ENCODE measurements at places on chromosomes 3 and 15.

DNA sequence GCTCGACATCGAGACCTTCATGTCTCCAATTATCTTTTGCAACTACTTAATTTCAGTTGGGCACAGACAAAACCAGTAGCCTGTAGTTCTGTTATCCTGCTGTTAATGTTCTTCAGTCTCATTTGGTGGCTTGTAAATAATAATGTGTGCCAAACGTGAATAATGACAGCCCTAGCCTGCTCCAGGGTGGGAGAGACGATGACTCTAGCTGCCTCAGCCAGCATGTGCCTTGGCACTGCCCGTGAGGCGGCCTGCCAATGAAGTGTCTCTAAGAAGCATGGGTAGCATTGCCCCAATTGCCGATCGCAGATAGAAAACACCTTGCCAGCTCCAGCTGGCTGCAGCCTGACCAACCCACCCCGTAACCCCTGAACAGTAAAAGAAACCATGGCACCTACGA, 58.8 kb downstream of the ASB7 start:
- no peak for DNase-seq

- no peak for DNase-seq
Measured at GRCh38 chr3:177574222-177574856, 377.1 kb upstream of the TBL1XR1 start.

GRCh38 chr3:136624371-136624770, 127.8 kb downstream of the STAG1 start:
- no peak for DNase-seq

- no peak for DNase-seq
Measured at GRCh38 chr3:53166206-53166605, 5.2 kb downstream of the PRKCD start.

GRCh38 chr3:41222501-41222900, 23.2 kb downstream of the CTNNB1 start:
- no peak for DNase-seq

DNA sequence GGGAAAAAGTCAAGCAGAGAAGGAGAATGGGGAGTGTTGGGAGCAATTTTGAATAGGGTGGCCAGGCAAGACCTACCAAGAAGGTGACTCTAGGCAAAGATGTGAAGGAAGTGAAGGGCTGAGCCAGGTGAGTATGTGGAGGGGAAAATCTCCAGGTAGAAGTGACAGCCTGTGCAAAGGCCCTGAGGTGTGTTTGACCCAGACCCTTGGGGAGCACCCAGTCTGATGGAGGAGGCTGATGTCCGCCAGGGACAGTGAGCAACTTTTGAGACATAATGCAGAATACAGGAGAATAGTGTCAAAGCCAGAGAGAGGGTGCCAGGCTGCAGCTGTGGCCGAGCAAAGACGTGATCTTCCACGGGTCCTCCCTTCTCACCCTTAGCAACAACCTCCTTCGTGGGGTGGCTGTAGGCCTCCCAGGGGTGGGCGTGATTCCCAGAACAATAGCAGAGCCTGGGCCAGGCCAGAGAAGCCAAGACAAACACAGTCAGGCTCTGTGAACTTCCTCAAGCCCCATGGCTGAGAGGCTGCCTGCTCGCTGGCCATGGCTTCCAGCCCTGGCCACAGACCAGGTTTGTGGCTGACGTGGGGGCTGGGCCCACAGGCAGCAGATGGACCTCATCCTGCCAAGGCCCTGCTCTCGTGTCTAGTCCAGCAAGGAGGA, 58.1 kb downstream of the SLC6A6 start:
- no peak for DNase-seq

- no peak for DNase-seq
Measured at GRCh38 chr3:152460936-152461335, 192.2 kb downstream of the MBNL1 start.

DNA sequence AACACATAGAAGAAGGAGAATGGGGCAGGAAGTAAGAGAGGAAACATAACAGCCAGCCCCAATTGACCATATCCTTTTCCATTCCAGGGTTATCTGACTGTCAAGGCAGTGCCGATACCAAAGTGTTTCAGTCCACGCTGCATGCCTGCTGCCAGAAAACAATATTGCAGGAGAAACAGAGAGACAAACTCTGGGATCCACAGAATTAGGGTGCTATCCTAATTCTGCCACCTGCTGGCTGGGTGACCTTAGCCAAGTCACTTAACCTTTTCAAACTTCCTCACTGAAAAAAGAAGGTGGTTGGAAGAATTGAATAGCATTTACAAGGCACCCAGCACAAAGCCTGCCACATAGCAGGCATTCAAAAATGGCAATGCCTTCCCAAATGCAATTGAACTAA, 32.0 kb downstream of the GLB1 start:
- no peak for DNase-seq

DNA sequence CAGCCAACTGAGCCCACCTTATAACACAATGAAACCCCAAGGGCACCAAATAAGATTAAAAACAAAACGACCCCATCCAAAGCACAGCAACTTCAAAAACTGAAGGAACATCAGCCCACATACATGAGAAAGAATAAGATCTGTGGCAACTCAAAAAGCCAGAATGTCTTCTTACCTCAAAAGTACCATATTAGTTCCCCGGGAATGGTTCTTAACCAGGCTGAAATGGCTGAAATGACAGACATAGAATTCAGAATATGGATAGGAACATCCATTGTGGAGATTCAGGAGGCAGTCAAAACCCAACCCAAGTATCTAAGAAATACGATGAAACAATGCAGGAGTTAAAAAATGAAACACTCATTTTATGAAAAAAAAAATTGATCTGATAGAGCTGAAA, 222.3 kb downstream of the SCAPER start:
- DNase-seq = no peak

- DNase-seq = no peak
Measured at GRCh38 chr3:132265028-132265427, 52.2 kb upstream of the ACP3 start.

GRCh38 chr3:153146191-153147053, 15.6 kb upstream of the RAP2B start:
- DNase-seq = no peak

GRCh38 chr3:116291141-116291540, 154.1 kb downstream of the LSAMP start:
- no peak for DNase-seq

DNA sequence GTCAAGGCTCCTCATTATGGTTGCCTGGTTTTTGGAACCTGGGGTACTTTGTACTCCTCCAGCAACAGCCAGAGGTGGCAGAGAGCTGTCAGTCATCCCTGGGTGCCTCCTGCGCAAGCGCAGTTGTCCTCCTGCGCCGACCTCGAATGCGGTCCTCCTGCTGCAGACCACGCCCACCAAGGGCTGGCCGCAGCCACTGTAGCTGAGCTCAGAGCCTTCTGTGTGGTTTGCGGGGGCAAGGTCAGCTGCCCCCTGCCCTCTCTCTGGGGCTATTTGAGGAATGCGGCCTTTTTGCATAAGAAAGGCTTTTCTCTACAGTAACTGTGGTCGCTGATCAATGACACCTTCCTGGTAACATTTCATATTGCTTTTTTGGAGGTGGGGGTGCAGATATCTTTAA, 131.3 kb upstream of the SNRPN start:
- no peak for DNase-seq

DNA sequence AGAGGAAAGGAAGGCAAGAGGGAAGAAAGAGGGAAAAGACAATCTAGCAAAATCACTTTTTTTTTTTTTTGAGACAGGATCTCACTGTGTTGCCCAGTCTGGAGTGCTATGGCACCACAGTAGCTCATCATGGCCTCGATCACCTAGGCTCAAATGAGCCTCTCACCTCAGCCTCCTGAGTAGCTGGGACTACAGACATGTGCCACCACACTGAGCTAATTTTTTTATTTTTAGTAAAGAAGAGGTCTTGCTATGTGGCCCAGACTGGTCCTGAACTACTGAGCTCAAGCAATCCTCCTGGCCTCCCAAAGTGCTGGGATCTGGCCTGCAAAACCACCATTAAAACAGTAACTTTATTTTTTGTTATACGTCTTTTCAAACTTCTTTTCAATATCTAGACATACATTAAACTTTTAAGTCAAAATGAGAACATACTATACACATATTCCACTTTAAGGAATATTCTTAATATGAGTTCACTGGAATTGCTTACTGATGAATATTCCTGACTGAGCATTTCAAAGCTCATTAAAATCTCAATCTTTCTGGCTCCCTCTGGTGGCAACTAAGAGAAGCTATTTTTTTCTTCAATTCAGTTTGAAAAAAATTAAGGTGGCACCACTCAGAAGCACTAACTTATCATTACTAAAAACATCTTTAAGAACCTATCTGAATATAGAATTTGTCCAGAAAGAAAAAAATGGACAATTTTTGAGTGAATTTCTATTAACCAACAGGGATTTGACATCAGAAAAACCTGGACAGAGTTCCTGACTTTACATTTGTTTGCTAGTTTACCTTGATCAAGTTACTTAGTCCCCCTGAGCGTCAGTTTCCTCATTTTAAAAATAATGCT, 40.9 kb downstream of the UACA start:
- DNase-seq = no peak

GRCh38 chr15:43215961-43216360, 4.9 kb downstream of the EPB42 start:
- DNase-seq = no peak

DNA sequence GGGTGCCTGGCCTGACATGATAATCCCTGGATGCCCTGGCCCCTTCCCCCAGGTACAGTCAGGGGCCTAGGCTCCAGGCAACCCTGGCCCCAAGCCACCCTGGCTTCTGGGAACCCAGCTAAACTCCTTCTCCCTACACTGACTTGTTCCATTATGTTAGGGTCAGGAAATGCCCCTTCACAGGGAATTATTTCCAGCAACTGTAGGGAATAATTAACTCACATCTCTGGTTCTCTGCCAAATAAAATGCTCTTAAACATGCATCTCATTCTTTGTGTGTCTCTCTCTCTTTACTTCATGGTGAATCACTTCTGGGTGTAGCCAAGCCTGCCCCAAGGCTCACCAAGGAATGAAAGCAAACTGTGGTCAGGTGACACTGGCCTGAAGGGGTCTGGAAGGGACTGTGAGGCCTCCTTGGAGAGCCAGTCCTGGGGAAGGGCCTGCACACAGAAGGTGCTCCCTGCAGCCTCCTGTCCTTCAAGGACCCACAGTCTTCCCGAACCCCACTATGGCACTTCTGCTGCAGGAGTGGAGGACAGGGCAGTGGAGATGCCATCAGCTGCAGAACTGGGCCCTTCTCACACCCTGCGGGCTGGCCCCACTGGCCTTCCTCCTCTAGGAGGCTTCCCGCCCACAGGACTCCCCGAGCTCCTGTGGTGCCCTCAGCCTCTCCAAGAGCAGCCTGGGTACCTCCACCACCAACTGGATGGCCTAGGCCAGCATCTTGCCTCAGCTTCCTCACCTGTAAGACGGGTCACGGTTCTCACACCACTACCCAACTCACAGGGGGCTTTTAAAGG, 17.6 kb downstream of the TKT start:
- no peak for DNase-seq

DNA sequence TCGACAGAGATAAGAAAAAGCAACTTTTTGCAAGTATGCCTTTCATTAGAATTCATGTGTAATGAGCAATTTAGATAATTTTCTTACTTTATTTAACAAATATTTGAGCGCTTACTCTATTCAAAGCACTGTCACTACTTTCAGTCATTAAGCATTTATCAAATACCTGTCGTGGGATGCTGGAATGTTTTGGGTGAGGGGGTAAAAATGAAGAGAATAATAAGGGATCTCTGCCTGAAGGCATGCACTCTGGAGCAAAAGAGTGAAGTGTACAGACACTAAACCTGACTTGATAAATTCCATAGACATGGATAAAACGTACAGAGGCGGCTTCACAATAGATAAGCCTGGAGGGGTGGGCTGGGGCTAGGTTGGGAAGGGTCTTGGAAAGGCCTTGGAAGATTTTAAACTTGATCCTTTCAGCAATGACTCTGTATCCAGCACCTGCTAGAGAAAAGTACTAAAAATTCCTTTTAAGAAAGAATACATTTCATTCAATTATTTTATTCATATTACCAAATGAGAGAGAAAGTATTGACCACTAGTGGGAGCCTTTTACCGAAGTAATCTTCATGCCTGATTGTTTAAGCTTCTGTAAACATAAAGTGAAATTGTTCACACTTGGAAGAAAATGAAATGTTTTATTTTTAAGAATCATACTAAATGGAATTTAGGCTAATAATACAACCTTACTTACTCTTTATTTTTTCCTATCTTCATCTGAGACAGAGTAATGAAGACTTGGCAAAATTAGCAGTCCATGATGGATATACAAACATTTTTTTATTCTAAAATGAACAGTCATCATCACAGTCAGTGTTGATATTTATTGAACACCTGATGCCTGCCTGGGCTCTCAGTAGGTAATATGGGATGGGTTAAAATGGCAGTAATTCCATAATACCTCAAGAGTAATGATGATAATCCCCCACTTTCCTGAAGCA, 113.2 kb downstream of the PPP2R3A start:
- no peak for DNase-seq

DNA sequence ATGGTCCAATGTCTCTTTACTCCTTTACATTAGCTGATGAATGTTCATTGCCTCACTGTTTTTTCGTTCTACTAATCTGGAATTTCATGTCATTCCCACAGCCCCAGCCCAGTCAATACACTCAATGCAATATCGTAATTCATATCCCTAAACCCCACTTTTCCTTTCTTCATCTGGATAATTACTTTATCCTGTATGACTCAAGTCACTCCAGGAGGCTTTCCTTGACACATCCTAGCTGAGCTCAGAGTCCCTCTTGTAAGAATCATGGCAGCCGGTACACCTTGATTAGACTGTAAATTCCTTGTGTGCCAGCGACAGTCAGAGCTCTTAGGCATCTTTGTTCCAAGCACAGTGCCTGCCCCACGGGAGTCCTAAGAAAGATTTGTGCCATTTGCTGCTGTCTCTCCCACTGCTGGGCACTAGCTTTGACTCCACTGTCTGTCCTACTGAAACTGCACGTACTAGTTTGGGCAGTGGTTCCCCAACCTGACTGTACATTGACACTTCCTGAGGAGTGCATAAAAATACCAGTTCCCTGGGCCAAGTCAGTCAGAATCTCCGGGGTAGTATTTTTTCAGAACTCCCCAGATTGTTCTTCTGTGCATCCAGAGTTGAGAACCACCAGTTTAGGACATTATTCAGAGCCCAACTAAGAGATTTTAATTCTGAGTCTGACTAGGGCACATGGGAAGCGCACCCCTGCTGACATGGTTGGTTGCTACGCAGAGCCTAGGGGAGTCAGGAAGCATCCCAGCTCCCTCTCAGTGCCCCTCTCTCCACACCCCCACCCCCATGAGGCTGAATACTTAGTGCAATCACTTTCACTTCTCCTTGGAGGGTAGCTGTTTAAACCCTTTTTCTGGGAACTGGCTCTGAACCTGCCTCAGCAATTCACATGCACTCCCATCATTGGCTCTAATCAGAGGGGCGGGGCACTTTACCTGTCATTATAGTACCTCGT, 19.5 kb upstream of the C3orf70 start:
- no peak for DNase-seq

Measured in stimulated activated CD4-positive, alpha-beta T cell treated with anti-CD3 and anti-CD28 coated beads, TNF-alpha, amount 100 ng/mL, for 1 hour (primary cell).